ENCODE measurements at places on chromosomes 6 and 20.
A peak's percentile ranks its signal among the peaks of the same experiment; 100 is the strongest.

- ATAC-seq = no peak
Measured at GRCh38 chr6:31580438-31580740, 1.8 kb downstream of the LTB start.

- ATAC-seq = no peak
Measured at GRCh38 chr6:73790574-73790973, 94.6 kb downstream of the CD109 start.

DNA sequence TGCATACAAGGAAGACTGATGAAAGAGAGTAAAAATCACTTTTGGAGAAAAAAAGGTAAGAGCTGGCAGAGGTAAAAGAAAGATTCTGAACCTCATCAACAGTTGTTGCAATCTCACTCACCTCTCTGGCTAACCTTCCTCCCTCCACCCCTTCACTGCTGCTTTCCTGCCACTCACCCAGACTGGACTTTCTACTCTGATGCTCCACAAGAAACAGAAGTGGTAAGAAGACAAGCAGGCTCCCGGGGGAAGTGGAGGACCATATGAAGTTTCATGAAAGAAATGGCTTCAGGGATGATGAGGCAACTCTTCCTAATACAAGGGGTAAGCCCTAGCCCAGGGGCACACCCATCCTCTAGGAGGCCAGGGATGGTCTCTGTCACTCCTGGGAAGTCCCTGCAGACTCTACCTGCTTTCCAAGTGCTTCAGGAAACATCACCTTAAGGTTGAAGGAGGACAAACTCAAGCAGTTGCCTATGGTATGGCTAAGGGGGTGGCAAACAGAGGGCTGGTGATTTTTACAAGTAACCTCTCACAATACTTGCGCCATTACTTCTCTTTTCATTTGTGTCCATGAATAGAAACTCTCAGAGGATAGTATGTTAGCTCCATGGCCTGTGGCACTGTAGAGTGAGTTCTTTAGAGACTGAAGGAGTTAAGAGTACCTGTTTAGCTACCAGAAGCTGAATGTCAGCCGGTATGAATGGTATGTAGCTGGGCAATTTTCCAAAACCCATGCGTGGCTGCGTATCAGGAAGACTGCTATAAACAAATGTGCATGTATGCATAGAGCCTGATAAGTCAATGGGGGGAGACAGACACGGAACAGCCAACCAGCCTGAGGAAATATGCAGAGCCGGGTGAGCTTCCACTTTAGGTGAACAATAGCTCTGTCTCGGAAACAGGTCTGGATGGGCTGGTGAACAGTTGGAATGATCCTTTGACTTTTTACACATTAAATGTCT, 112.0 kb downstream of the BACH2 start:
- peak; percentile 42 for ATAC-seq

DNA sequence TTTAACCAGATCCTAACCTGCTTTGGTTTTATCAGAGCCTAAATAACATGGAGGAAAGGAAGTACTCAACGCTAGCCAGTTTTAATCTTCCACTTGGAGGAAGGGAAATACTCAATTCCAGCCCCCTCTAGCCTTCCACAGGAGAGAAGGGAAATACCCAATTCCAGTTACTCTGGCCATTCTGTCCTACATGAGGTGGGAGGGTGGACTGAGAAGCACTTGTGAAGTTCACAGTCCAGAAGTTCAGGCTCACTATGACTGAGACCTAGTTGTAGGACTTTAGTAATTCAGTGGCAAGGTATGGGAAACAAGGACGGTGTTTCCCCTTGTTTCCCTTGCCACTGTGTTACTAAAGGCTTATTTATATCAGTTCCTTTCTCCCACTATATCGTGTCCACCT, 672.0 kb downstream of the RFPL4B start:
- ATAC-seq = peak; percentile 20

GRCh38 chr20:60299951-60300350, 341.7 kb downstream of the CDH26 start:
- ATAC-seq = no peak

DNA sequence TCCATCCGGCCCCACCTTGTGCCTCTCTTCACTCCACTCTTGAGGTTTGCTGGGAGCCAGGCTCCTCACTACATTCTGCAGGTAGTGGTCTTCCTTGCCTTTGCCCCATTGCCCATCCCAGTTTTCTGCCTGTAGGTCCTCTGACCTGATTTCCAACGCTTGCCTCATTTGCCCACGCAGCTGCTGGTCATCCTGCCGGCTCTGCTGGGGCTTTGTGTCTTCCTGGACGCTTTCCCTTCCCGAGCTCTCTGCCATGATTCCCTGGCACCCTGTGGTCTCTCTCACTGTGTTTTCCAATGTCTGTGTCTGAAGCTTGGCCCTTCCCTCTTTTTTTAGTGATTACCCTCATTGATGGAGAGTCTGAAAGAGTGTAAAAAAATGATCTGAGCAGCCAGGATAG, 451.6 kb downstream of the UTRN start:
- ATAC-seq = no peak

- peak; percentile 71 for ATAC-seq
Measured at GRCh38 chr6:44002593-44003344, 124.5 kb downstream of the MRPL14 start.

GRCh38 chr6:114249522-114249921, 93.3 kb downstream of the HS3ST5 start:
- no peak for ATAC-seq

GRCh38 chr20:51431321-51431720, 111.2 kb downstream of the NFATC2 start:
- no peak for ATAC-seq

DNA sequence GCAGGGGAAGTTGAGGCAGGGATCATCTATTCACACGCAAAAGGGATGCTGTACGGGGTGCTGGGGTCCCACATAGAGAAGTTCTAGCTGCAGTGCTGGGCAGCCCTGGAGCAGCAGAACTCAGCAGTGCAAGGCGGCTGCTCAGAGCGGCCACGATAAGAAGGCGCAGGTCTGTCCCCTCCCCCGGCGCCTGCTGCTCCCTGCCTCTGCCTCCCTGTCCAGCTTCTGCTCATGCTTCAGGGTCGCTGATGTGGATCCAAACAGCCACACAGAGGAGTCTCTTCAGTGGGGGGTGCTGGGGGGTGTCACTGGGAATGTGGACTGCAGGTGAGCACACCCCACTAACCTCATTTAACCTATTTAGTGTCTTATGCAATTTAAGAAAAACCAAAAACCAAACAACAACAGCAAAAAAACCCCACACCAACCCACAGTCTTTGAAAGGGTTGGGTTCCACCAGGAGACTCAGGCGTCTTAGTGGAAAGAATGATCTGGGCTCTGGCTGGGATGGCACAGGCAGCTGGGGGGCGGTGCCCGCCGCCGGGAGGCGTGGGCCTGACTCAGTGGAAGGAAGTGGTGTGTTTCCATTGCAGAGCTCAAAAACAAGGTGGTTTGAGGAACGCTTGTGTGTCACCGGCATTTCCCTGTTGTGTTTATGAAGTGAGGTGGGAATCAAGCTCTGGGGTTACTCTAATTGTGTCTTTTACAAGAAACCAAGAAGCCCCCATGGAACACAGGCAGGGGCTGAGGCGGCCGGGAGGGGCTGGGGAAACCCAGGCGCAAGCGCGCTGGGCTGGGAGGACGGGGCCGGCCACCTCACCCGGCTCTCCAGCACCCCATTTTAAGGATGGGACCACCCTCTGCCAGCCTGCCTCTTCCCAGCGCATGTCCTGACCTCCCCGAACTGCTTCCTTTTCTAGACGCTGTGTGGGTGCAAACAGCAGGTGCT, 55.1 kb downstream of the IRF4 start:
- ATAC-seq = peak; percentile 25

- ATAC-seq = no peak
Measured at GRCh38 chr6:37306624-37307222, 47.1 kb upstream of the RNF8 start.

DNA sequence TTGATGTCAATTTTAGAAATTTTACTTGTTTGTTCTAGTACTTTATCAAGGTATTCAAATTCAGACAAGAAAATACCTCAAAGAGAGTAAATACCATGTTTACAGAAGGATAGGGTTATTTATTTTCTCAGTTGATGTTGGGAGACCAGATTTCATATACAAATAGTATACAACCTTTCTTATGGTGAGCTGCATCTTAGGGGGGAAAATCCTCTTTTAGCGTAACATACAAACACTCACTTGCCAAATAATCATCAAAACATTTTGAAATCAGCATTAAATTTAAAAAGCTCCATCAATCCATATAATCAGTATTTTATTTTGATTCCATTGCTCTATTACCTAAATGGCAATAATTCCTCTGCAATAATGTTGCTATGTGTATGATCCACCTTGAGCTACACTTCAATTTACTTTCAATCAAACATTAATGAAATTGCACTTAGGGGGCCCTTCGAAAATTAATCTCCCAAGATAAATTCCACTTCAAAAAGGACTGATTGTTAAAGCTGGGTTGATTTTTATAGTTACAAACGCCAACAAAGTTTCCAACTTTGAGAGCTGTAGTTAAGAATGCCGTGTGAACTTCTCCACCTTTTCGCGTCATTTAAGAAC, 2.2 kb downstream of the NKX2-4 start:
- ATAC-seq = no peak

- no peak for ATAC-seq
Measured at GRCh38 chr6:80733641-80734040, 627.2 kb downstream of the BCKDHB start.

DNA sequence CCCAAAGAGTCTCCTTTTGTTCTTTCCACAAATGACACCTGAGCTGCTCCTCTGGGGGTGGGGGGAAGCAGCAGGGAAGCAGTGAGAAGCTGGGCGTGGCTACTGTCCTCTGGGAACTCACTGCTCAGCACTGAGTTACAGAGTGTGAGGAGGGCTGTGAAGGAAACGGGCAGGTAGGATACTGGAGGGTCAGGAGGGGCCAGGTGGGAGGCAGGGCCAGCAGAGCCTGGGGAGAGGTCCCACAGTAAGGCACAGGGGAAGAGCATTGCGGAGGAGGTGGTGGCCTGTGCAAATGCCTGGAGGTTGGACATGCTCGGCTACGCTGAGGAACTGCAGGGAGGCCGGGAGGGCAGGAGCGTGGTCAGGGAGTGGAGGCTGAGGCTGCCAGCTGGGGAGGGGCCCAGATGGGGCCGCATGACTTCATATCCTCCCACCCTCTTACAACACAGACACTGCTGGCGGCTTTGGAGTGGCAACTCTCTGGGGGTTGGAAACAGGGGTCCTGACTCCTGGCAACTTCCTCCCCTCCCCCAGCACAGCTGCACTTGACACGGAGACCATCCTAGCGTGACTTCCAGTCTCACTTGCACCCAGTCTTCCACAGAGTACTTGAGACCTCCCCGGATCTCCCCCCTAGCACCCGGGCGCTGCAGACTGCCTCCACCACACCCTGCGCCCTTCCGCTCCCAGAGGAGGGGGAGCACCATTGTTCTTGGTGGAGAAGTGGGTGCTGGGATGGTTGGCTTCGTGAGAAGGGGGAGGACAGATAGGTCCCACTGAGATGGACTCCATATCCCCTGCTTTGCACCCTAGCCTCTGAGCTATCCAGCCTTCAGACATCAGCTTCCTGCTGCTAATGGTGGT, 34.2 kb downstream of the RBM38 start:
- ATAC-seq = no peak

DNA sequence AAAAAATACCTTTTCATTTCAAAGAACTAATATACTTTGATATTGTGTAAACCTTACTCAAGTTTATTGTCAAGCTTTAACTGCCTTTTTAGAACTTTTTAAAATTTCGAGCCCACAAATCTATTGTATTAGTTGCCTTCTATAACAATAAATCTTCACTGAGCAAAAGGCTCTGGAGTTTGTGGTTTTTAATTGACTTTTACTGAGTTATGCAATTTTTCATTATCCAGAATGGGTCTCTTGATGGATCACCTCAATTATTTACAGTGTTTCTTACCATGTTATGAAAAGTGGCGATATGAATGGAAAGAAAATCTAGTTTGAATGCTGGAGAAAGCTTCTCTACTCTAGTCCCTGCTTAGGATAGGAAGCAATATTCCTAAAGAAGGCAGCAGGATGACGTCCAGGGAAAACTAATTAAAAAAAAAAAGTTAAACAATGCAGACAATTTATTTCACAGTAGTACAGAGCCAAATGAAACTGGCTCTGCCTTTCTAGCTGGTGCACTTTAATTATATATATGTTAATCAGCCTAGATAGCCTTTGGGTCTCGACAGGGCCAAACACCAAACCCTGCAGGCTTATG, 5.0 kb downstream of the ID4 start:
- no peak for ATAC-seq

DNA sequence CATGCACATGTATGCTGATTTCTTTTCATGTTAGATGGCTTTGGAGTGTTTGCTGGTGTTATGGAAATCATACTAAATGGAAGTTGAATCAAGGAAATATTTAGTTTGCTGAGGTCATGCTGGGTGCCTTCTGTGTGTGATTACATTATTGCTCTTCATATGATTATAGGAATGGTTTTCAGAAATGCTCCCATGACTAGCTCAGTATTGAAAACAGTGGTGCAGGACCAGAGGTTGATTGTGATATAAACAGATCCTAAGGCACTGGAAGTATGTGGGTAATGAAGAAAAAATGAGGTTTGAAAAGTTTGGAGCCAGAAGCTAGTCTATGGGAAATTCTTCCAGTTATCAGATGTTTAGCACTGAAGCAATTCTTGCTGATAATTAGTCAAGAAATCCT, 693.1 kb downstream of the UTRN start:
- no peak for ATAC-seq

DNA sequence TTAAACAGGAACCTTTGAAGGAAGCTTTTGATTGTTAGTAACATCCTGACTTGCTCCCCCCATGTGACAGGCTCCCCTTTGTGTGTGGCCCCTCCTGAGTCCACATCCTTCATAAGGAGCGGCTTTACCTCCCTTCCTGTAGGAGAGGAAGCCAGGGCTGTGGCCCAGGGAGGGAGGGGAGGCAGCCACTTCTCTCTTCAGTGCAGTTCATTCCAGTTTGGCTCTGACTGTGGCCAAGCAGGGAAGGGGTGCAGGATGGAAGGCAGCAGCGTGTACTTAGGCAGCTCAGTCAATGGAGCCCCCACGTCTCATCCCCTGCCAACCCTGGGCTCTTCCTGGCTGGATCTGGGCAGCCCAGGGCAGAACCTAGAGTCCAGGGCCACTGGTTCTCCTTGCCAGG, 295.2 kb downstream of the QKI start:
- ATAC-seq = no peak

DNA sequence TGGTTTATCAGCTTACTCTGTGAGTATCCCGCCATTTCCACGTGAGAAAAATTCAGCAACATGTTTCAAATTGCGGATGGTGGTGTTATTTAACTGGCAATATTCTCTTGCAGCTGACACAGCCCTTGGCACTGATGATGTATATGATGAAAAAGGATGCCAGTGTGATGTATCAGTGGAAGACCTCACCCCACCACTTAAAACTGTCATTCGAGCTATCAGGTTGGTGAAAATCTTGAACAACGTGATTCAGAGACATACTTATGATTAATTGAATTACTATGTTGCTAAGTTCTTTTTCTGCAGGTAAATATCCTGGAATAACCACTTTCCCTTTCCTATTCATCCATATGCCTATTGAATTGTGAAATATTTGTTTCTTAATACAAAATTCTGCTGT, 55.7 kb downstream of the KHDC1L start:
- ATAC-seq = no peak

DNA sequence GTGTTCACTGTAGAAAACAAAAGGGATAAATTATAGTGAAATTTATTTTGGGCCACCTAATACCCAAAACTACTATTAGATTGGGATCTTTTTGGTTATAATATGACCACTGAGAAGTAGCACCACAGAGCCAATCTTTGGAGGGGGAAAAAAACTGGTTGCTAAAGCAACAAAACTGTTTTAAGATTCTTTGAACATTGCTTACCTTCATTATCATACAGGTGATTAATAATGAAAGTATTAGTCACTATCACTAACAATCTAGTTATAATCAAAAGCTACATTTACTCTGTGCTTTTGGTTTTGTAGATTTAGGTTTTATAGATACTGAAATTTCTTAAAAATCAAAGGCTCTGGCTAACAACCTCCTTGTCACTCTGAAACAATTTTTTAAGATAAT, 31.7 kb downstream of the STX7 start:
- no peak for ATAC-seq

GRCh38 chr20:9054176-9054575, 14.7 kb upstream of the PLCB4 start:
- ATAC-seq = no peak

Measured in esophagus mucosa (tissue), 1 donor.